SJSA1 (cell line): ENCODE measurements at places on chromosomes 2 and 18. TPM values are rescaled to one million over a fixed set of nuclear protein-coding genes. Genes with fewer than 3 reads are reported as not detected.

Gene OSBPL6
- 0.03 and 0.95 TPM in 2 replicates for total RNA-seq

Gene SLC4A5
- 0.08 TPM in 1 of 2 replicates, not detected in the other for total RNA-seq

Gene QPCT
- 7.1 and 10.8 TPM in 2 replicates for total RNA-seq

Gene TSN
- total RNA-seq, result 89.6 and 92.0 TPM in 2 replicates

DNA sequence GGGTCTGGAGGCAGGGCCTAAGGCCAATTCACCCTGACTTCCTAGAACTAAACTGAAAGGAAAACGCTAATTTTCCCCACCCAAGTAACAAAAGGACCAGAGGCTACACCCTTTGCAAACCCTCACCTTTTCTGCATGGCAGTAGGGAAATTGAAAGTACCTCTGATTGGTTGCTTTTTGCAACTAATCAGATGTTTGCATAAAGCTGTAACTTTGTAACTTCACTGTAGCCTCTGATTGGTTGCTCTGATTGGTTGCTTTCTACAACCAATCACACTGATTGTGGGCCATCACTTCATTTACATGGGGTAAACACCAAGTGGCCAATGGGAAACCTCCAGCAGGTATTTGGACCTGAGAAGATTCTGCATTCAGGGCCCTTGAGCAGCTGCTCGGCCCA lies 20.8 kb downstream of the EIPR1 start:
- no peak overlapping the region for H3K27ac ChIP-seq
- peaks cover 15% of the 10 kb centered on the region for H3K36me3 ChIP-seq
- H3K4me1 ChIP-seq, result no peaks in the 10 kb centered on the region
- no peaks in the 10 kb centered on the region for H3K27me3 ChIP-seq
- no peak for DNase-seq
- H3K4me3 ChIP-seq, result no peak overlapping the region

DNA sequence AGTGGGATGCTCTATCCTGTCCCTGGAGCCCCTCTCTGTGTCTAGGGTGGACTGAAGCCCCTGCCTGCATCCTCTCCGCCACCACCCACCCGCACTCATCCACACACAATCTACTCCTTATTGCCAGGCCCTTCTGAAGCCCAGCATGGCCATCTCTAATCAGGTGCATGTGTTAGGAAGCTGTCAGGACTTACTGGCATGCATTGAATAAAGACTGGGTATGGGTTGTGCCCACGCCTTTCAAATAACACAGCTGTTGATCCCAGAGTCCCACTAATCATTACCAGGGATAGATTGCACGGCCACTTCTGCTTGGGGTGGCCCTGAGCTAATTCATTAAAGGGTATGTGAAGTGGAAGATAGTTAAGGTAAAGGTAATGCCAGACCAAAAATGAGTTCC lies 88.4 kb downstream of the CABLES1 start:
- no peaks in the 10 kb centered on the region for H3K27me3 ChIP-seq
- H3K4me1 ChIP-seq, result peaks cover 26% of the 10 kb centered on the region
- H3K27ac ChIP-seq, result no peak overlapping the region

- H3K36me3 ChIP-seq, result no peaks in the 10 kb centered on the region
- DNase-seq, result no peak
- H3K4me1 ChIP-seq, result no peaks in the 10 kb centered on the region; the same call in 1 of the 2 replicates
Observed at GRCh38 chr2:148521181-148521580, 123.4 kb upstream of the EPC2 start.

DNA sequence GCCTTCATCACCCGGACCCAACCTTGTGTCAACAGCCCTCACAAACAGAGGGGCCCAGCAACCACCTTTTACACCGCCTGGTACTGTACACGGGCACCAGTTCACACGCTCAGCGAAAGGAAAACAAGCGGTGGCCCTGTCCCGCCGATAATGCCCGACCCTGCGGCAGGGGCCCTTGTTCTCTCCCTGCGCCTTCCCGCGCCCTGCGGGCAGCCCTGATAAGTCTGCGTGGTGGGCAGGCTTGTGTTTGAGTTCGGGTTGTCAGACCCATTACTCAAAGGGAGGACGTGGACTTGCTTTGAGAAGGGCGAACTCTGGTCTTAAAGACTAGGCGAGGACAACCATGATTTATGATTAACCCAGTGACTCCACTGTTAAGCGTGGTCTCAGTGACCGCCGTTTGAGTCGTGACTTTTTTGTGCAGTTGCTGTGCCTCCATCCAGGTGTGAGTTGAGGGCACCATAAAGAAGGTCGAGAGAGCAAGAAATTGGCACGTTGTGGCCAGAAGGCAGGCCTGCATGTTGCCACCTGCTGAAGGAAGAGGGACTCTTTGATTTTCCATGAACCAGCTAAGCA lies 167.4 kb upstream of the GATA6 start:
- H3K27me3 ChIP-seq, result no peaks in the 10 kb centered on the region
- H3K27ac ChIP-seq, result no peak overlapping the region
- H3K4me3 ChIP-seq, result no peak overlapping the region
- H3K36me3 ChIP-seq, result no peaks in the 10 kb centered on the region

GRCh38 chr18:50721006-50721405 lies 98.8 kb downstream of the MRO start:
- H3K4me1 ChIP-seq, result no peaks in the 10 kb centered on the region
- H3K4me3 ChIP-seq, result no peak overlapping the region
- DNase-seq, result no peak
- no peaks in the 10 kb centered on the region for H3K36me3 ChIP-seq

GRCh38 chr2:128329607-128330006 lies 10.9 kb upstream of the HS6ST1 start:
- peaks cover 5% of the 10 kb centered on the region for H3K4me1 ChIP-seq
- no peak for DNase-seq
- H3K4me3 ChIP-seq, result no peak overlapping the region
- no peaks in the 10 kb centered on the region for H3K27me3 ChIP-seq

GRCh38 chr2:96954011-96954846 lies 32.2 kb downstream of the FAM178B start:
- no peaks in the 10 kb centered on the region for H3K27me3 ChIP-seq
- DNase-seq, result no peak
- H3K4me1 ChIP-seq, result peaks cover 11% of the 10 kb centered on the region

DNA sequence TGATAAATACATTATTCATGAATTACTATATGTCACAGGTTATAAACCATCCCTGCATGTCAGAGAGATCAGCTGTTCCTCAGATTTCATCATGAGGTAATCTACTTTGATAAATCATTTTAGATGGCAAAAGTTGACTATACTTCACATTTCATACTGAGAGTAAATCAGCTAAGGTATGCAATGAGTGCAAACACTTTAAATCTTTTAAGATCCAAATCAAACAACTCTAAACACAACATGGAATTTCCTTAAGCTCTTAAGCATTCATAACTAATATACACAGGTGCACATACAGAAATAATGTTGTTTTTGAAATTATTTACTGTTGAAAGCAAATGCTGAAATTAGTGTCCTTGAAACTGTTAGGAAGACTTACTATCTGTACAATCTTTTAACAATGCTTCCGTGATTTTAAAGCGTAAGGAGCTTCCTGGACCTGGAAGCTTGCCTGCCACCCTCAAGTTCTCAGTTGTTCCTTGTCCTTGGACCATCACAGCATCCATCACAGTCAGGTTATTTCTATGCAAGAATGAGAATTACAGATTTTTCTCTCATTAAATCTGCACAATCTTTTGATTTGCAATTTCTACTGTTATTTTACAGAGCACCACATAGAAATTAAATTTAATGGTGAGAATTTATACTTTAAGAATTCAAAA lies 83.2 kb downstream of the ZAP70 start:
- DNase-seq, result no peak
- H3K27ac ChIP-seq, result no peak overlapping the region
- no peaks in the 10 kb centered on the region for H3K4me1 ChIP-seq
- H3K27me3 ChIP-seq, result no peaks in the 10 kb centered on the region

- H3K36me3 ChIP-seq, result no peaks in the 10 kb centered on the region
- no peak overlapping the region for H3K27ac ChIP-seq
- no peaks in the 10 kb centered on the region for H3K27me3 ChIP-seq
- no peak overlapping the region for H3K4me3 ChIP-seq
Observed at GRCh38 chr2:225739328-225739727, 339.8 kb downstream of the NYAP2 start.

DNA sequence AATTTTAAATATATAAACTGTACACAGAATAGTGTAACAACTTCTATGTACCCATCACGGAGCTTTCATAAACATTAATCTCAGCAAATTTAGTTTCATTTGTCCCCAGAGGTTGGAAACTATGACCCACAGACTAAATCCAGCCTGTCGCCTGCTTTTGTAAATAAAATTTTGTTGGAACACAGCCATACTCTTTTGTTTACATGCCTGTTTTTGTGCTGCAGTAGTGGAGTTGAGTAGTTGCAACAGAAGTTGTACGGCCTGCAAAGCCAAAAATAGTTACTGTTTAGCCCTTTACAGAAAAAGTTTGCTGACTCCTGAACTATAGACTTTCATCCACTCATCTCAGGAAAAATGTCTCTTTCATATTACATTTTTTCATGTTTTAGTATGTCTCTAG lies 39.8 kb downstream of the RBM45 start:
- H3K4me1 ChIP-seq, result peaks cover 4% of the 10 kb centered on the region; the same call in 1 of the 2 replicates
- no peak overlapping the region for H3K4me3 ChIP-seq

GRCh38 chr2:1849450-1849849 lies 105.1 kb upstream of the PXDN start:
- DNase-seq, result no peak
- peaks cover 51% of the 10 kb centered on the region for H3K27me3 ChIP-seq
- H3K27ac ChIP-seq, result no peak overlapping the region
- H3K4me3 ChIP-seq, result no peak overlapping the region

GRCh38 chr2:183031911-183032794 lies 6.1 kb downstream of the NCKAP1 start:
- peaks cover 22% of the 10 kb centered on the region for H3K4me1 ChIP-seq
- no peaks in the 10 kb centered on the region for H3K27me3 ChIP-seq
- peaks cover 6% of the 10 kb centered on the region for H3K36me3 ChIP-seq
- no peak for DNase-seq
- H3K27ac ChIP-seq, result no peak overlapping the region
- H3K4me3 ChIP-seq, result no peak overlapping the region

DNA sequence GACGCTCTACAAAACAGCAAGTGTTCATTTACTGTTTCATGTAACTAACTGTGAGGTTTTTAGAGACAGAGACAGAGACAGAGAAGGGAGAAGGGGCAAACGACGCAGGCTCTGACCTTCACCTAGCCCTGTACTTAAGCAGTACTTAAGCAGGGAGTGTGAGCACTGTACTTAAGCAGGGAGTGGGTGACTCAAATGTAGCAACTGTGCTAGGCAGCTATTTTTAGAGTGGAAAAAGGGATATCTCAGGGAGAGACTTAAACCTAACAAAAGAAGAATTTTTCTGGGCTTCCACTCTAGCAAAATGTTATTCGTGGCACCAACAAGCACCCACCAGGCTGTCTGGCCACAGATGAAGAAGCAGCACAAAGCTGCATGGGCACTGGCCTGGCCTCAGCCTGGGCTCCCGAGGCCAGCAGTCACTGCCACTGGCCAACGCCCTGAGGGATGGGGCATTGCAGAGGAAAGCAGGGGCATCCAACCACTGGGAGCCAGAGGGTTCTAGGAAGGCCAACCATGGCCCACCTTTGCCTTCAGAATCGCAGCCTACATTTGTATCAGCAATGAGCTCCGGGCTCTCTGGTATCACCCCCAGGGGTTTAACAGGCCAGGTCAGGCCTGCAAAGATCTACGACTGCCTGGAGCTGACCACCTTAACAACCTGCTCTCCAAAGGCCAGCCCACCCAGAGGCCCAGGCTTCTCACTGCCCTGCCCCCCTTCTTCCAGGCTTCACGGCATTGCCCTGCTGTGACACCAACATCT lies 154.3 kb downstream of the TTC32 start:
- no peak overlapping the region for H3K4me3 ChIP-seq

DNA sequence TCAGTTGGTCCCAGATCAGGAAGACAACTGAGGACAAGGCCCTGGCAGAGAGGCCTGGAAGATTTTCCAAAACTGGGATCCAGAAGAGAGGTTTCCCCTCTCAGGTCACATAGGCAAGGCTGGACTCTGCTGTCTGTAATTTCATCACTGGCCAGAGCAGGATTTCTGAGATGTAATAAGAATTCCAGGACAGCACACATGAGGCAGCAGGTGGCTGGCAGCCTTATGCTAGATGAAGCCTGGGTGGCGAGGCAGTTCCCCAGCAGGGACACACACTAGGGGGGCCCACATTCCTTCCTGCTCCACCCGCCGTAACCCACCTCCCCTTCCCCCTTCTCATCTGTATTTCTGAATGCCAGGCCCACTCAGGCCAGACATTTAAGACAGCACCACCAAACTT lies 98.6 kb downstream of the HNRNPLL start:
- DNase-seq, result no peak
- no peak overlapping the region for H3K27ac ChIP-seq
- H3K36me3 ChIP-seq, result no peaks in the 10 kb centered on the region

DNA sequence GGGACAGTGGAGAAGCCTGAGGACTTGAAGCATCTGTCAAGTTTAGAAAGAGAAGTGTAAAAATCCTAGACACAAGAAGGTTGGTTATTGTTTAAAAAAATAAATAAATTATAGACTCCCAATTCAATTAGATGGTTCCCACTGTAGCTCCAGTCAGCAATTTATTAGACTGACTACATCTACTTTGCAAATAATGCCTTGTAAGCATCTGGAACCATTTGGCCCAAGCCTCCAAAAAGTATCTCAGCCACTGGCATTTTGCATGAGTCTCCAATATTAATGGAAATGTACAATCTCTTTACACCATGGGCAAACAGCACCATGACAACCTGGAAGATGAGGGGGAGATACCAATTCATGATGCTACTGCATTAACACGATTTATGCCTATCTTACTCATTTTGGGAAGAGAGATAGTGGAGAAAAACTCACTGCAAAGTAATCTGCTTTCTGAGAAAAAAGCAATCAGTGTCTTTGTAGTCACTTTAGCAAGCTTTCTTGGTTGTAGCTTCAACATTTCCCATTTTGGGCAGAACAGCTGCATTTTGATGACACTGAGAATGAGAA lies 2.8 kb downstream of the NYAP2 start:
- H3K27me3 ChIP-seq, result no peaks in the 10 kb centered on the region
- no peaks in the 10 kb centered on the region for H3K4me1 ChIP-seq
- DNase-seq, result no peak
- no peak overlapping the region for H3K27ac ChIP-seq
- no peak overlapping the region for H3K4me3 ChIP-seq

- DNase-seq, result no peak
- H3K27me3 ChIP-seq, result no peaks in the 10 kb centered on the region
- H3K4me1 ChIP-seq, result no peaks in the 10 kb centered on the region
- H3K27ac ChIP-seq, result no peak overlapping the region
Observed at GRCh38 chr2:47849368-47849767, 56.9 kb downstream of the FBXO11 start.

DNA sequence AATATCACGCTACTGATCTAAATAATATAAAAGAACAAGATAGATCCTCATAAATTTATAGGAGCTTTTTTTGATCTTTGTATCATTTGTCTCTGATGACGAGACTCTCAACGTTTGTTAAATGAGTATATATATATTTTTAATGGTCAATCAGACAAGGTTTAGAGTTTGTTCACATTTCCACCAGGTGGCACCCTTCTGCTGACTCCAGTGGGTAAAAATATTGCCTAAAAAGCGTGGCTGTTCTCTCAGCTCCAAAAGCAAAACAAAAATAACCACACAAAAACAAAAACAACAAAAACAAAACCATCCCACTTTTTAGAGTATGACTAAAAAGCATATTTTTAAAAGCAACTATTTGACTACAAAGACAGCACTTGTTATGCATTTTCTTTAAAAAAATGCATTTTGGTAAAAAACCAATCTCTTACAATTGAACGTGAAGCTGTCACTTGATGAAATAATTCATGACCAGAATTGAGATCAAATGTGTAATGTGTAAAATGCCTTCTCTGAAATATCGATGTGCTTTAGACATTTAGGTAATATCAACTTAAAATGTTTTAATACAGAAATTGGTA lies 723.2 kb downstream of the DPP10 start:
- no peaks in the 10 kb centered on the region for H3K4me1 ChIP-seq
- H3K27ac ChIP-seq, result no peak overlapping the region
- DNase-seq, result no peak
- no peaks in the 10 kb centered on the region for H3K27me3 ChIP-seq
